Cardiac septum (tissue), 1 donor: ENCODE measurements at places on chromosomes 1 and 21. TPM values are rescaled to one million over a fixed set of nuclear protein-coding genes. Genes with fewer than 3 reads are reported as not detected.

DNA sequence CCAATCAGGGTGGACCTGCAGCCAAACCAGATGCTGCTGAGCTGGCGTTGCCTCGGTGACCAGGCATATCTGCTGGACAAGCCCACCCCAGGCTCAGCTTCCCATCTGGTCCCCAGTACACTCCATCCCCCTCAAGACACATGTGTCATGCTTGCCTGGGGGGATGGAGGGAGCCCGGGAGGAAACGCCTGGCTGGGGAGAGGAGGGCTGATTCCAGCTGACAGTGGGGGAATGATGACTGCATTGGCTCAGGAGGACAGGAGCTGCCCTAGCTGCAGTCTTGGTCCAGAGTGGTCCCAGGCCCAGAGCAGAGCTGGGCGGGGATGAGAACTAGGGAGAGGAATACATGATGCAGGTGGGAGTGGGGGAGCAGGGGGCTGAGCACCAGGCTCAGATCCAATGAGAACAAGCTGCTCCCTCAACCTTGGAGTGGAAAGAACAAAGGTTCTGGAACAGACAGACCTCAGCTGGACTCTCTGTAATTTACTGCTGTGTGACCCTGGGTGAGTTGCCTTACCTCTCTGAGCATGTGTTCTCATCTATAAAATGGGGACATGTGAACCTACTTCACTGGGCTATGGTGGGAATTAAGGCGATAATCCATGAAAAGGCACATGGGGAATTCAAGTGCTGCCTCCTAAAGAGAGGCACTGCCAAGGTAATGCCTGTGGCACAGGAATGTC lies 23.1 kb upstream of the ECE1 start:
- no peak for DNase-seq

DNA sequence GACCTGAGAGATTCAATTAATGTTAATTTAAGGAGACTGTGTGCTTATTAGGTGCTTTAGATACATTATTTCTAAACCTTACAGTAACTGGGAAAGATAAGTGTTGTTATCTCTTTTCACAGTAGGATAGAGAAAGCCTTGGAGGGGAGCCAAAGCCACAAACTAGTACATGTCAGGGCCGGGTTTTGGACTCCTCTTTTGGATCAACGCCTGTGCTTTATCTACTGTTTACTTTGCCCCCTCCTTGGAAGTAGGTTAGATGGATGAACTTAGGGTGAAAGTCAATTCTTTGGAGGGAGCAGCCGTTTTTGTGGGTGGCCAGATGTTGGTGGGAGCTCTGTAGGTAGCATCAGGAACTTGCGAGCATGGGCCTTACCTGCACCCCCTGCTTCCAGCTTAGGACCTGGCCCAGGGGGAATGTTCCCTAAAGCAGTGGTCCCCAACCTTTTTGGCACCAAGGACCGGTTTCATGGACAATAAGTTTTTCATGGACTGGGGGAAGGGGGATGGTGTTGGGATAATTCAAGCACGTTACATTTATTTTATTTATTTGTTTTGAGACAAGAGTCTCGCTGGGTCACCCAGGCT lies 1.7 kb downstream of the HHAT start:
- DNase-seq, result no peak

- DNase-seq, result no peak
These were observed 59.6 kb upstream of the HOOK1 start for GRCh38 chr1:59755069-59755685.

DNA sequence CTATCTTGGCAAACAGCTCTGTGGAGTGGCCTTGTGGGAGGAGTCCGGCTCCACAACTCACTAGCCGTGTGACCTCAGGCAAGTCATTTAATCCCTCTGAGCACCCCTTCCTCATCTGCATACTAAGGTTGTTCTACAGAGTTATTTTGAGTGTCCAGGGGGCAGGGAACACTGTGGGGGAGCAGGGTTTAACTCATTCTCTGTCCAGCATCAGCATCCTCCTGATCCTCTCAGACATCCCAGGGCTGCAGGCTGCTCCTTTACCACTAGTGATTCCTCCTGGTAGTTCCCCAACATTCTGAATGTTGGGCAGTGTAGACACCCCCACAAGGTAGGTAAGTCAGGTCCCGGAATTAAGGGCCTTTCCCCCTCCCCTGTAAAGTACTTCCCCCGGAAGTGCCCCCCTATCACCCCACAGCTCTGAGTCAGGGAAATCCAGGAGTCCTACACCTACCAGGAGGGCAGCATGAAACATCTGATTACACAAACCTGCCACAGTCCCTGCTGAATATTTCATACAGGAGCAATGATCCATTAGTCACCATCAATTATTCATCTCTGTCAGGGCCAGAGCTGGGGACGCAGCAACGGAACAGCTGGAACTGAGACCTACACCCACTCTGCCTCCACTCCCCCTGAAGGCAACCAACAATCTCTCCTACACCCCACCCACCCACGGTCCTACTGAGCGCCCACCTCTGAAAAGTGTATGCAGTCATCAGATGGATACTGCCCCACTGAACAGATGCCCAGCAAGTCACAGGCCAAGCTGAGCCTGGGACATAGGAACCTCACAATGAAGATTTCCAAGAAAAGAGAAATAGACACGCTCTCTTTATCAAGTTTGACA lies 20.5 kb downstream of the SYT2 start:
- DNase-seq, result no peak

- DNase-seq, result no peak
These were observed 29.8 kb upstream of the GALNT2 start for GRCh38 chr1:230037261-230037660.

DNA sequence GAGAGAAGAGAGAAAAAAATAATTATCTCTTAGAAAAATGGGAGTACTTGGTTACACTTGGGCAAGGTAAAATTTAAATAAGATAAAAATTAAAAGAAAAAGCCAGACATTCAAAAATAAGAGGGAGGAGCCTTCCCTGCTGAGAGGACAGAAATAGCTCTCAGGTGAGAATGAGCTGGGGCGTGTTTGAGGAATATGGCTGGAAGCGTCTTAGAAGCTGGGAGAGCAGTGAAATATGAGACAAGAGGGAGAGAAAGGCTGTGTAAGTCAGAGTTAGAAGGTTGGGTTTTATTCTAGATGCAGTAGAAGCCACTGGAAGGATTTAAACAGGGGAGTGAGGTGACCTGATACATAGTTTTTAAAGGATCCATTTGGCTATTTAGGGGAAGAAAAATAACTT lies 154.2 kb upstream of the L1TD1 start:
- DNase-seq, result no peak

DNA sequence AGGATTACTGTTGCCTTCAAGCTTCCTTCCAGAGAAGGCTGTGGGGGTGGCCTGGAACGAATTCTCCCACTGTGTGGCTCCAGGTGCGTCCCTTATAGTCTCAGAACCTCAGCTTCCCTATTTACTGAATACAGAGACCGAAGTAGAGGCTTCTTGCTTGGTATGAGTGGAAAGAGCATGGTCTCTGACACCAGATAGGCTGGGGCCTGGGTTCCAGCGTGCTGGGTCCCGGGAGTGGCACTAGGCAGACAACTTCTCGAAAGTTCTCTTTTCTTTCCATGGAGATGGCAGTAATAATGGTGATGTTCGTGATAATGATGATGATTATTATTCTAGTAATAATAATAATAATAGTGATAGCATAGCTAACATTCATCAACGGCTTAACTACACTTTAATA lies 161.7 kb downstream of the PTPRU start:
- DNase-seq, result no peak

- DNase-seq, result no peak
These were observed 25.8 kb downstream of the KCNA10 start for GRCh38 chr1:110493059-110493699.

GRCh38 chr1:172499636-172500141 lies 33.3 kb upstream of the SUCO start:
- DNase-seq, result no peak

DNA sequence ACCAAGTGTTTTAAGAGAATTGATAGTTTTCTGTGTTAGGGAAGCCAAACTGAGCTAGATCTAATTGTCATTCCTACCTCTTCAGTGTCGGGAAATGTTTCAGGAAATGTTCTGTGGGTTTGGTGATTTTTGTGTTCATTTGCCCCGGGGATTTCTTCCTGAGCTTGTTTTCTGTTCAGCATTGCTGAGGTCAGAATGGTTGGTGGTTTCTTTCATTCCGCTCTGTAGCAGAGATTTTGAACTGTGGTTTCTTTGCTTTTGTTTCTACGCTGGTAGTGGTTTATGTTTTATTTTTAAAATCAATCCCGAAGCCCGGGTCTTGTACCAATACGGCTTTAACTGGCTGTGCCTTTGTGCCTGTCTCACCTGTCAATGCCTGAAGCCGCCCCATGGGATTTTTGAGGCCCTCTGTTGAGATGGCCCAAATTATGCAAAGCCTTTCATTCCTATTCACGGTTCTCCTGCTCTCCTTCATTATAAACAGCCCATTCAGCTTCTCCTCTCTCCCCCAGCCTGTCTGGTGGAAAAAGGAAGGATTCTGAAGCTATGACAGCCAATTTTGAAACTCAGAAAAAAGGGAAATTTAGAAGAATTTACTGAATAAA lies 417.2 kb upstream of the KAZN start:
- no peak for DNase-seq

DNA sequence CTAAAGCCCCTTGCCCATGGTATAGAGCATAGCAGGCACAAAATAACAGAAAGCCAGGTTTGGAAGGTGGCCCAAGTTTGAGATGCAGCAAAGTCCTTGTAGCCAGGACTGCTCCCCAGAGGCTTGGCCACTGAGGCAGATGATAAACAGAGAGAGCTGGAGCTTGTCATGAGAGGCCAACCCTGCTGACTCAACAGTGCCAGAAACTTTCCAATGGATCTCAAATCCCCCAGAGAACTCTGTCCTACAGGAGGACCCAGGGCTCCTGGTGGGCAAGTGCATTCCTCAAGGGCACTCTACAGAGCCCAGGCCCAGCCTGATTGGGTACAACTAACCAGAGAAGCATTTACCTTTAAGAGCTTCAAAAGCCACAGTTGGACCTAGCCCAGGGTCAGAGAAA lies 280.7 kb downstream of the KCNH1 start:
- DNase-seq, result no peak

GRCh38 chr1:173122958-173123852 lies 72.5 kb upstream of the TNFSF18 start:
- peak; percentile 82 for DNase-seq

DNA sequence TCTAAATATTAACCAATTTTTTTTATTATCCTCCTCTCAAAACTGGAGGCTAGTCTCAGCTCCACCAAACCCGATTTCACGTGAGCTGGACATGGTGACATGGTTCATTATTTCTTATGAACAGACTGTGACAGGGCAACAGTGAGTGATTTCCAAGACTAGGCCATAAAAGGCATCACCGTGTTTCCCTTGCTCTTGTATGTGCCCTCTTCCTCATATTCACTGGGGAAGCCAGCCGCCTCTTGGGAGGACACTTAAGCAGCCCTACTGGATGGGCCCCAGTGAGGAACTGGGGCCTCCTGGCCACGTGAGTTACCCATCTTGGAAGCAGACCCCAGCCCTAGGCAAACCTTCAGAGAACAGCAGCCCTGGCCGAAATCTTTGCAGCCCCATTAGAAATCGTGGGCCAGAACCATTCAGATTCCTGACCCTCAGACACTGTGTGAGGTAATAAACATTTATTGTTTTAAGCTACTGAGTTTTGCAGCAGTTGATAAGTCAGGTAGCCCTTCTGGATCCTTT lies 105.0 kb downstream of the GALNT2 start:
- DNase-seq, result no peak

DNA sequence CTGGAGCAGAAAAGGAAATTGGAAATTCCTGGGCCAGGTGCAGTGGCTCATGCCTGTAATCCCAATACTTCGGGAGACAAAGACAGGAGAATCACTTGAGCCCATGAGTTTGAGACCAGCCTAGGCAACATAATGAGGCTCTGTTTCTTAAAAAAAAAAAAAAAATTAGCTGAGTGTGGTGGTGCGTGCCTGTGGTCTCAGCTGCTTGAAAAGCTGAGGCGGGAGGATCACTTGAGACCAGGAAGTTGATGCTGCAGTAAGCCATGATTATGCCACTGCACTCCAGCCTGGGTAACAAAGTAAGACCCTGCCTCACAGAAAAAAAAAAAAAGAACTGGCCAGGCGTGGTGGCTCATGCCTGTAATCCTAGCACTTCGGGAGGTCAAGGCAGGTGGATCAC lies 56.7 kb downstream of the SRSF11 start:
- DNase-seq, result no peak

DNA sequence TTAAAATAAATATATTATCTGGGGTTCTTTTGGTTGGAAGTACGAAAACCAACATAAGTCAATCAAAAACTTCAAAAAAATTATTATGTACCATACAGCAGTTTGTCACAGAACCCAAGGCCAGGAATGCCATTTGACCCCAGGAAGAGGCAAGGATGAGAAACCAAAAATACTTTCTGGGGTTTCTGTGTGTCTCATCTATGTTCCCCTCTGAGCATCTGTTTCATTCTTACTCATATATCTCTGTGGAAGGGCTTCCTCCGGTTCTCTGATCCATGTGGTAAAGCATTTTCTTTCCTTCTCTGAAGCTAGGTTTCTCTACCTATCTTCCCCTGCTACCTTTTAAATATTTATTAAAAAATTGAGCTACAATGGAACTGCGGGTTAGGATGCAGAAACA lies 9.8 kb upstream of the FCRL1 start:
- no peak for DNase-seq

- DNase-seq, result no peak
These were observed 18.0 kb downstream of the LRRC42 start for GRCh38 chr1:53964109-53964508.

- DNase-seq, result no peak
These were observed 35.3 kb downstream of the GDAP2 start for GRCh38 chr1:117894078-117894477.

DNA sequence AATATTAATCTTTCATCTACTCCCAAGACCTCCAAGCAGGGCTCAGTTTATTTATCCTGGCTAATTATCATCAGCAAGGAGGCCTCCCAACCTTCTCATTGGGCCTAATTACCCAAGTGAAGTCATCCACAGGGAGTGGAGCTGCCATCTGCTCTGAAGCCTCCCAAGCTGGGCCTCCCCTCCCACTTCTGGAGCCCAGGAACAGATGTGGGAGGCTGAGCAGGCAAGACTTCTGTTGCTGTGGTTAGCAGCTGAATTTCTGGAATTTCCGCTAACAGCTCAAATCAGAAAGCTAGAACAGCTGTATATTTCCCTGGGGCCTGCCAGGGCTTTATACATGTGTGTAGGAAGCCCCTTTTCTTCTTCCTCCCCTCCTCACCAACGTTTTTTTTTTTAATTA lies 127.5 kb downstream of the UCK2 start:
- no peak for DNase-seq

Gene HSD3B2
- total RNA-seq, result not detected

Gene GUCA2B
- not detected for total RNA-seq

Gene KPRP
- total RNA-seq, result not detected

Gene ESRRG
- total RNA-seq, result 32.3 TPM

Gene PGLYRP3
- not detected for total RNA-seq

Gene SH2D1B
- total RNA-seq, result not detected

Gene OLFML2B
- total RNA-seq, result 6.4 TPM

Gene GBP5
- total RNA-seq, result 0.94 TPM
